ENCODE measurements at places on chromosomes 2 and 18.
A peak's percentile ranks its signal among the peaks of the same experiment; 100 is the strongest.

GRCh38 chr2:23199115-23199918, 185.7 kb upstream of the KLHL29 start:
- DNase-seq = no peak

DNA sequence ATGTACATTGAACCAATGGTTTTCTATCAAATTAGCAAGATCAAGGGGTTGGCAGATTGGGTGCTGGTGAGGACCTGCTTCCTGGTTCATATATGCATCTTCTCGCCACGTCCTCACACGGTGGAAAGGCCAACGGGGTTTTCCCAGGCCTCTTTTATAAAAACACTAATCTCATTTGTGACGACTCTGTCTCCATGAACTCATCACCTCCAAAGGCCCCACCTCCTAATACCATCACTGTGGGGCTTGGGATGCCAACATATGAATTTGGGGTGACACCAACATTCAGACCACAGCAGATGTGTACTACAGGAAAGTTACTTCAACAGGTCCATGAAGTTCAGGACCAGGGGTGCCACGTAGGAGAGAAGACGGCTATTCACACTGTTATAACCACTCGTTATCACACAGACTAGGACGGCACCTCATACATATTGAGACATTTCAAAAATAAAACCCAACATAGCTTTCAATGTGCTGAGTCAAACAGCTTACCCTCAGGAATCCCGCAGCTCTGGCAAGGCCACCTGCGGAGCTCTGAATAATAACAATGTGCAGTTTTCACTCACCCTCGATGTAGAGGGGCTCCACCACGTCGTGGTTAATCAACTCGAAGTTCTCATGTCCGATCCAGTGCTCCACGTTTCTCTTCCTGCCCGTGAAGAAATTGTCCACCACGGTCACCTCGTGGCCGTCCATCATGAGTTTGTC, 49.3 kb downstream of the UXS1 start:
- peak; percentile 39 for DNase-seq

DNA sequence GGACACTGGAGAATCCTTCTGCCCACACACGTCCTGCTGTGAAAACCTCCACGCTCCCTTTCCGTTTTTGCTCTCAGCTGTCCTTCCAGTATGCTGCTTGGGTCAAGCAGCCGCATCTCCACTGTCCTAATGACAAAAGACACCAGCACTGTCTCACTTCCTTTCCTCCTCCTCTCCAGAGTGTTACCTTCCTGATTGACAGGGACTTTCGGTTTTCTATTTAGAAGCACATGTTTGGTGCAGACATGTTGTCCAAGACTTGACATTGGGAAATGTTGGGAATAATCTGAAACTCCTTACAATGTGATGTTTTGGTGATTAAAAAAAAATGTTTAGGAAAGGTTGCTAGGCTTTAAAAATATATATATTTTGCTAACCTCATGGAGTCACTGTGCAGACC, 226.6 kb downstream of the FAM210A start:
- DNase-seq = no peak

DNA sequence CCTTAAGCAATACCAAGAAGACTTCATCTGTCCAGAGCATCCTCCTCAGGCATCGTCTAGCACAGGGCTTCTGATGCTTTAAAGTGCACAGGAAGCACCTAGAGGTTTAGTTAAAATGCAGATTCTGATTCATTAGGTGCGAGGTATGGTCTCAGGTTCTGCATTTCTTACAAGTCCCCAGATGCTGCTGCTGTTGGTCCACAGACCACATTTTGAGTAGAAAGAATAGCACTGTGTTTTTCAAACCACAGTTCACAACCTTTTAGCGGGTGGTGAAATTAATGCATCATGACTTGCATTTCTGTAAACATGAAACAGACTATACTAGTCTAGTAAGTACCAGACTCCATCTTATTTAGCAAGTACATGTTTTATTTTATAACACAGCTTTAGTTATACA, 134.6 kb downstream of the TMEFF2 start:
- DNase-seq = no peak

DNA sequence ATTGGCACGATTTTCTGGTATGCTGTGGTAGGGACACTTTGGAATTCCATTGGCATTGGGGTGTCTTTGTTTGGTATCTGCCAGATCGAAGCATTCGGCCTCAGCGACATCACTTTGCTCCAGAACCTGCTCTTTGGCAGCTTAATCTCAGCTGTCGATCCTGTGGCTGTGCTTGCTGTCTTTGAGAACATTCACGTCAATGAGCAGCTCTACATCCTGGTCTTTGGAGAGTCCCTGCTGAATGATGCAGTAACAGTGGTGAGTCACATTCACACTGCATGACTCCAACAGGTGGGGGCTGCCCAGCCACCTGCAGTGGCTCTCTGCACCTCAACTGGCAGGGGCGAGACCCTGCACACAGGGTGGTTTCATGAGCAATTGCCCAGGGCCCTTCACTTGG, 38.4 kb downstream of the SLC9A2 start:
- DNase-seq = no peak

DNA sequence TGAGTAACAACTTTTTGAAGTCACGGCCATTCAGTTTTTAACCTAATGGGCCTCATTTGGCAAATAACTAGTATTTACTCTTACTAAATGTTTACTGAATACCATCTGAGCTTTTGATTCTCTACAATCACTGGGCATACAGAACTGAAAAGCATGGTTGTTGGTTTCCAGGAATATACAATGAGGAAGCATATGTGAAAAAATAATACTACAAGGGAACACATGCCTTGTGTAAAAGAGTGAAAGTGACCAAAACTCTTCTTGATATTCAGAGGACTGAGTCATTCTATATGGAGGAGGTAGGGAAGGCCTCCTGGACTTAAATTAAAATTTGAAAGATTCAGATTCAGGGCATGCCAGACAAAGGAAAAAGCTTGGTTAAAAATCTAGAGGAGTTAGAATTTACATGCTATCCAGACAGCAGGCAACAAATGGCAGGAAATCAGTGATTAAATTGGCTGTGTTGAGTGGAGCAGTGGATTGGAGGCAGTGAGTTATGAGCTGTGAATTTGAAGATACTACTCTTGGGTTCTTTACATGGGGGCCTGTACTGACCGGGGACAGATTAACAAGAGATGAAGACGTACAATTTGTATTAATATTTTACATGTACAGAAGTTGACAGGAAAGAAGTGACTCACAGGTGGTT, 53.6 kb upstream of the NRXN1 start:
- no peak for DNase-seq

GRCh38 chr2:218229239-218229638, 12.2 kb downstream of the ARPC2 start:
- DNase-seq = peak; percentile 22

DNA sequence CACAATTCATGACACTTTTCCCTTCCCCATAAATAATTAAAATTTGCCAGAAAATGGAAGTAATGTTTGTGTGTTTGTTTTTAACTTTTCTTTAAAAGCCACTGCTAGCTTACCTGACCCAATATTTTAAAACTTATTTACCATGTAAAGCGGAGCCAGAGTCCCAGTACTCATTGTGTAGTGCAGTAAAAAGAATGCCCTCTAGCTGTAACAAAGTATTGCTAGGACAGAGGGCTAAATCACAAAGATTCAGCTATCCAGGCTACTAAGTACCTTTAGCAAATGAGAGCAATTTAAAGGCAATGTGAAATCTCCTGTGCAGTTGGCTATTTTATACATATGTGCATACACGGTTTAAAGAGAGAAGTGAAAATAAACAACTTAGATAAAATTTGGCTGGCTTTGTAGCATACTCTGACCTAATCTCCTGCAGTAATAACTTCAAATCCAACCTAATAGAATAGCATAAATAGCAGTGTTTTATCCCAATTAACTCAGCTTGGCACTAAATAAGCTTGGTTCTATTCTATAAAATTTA, 997.4 kb upstream of the PIK3C3 start:
- no peak for DNase-seq

DNA sequence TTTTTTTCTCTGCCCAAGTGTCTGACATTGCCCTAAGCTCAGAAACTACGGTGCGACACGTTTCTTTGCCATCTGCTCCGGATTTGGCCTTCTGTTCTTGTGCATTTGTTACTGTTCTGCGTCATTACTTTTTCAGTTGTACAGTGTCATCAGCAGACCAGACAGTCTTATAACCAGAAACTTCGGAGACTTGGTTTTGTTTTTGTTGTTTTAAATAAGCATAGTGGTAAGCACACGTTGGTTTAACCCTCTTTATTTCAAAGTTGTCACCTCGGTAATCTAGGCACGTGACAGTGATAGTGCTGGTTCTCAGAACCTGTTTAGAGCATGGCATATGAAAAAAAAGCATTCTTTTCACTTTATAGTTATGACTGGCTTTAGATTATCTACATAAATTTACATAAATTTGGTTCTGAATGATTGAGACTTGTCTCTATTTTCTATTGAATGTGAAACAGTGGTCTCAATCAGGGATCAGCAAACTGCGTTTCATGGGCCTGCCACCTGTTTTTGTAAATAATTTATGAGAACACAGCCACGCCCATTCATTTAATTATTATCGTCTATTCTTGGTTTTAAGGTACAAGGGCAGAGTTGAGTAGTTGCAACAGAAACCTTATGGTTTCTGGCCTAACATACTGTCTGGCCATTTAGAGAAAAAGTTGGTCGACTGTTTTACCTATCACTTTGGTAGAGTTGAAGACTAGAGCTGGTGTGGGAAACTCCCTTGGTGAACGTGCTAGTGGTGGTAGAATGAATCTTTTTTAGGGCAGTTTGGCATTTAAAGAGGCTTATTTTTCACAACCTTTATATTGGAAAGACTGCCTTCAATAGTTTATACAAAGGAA, 106.5 kb downstream of the ZNF532 start:
- no peak for DNase-seq

DNA sequence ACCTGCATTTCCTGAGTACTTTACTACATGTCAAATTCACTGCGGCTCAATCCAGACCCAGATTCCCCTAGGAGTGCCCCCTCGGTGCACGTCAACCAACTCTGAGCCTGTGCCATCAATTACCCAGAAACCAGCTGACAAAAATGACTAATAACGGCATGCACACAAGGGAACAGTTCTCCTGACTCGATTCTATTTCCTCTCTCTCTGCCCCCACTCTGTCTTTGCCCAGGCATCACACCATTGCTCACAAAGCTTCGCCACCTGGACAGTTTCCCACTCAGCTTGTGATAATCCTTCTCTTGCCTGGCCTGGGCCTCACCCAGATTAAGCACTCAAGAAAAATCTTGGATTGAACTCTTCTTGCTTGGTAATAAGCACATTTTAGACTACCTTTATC, 115.3 kb upstream of the NDUFV2 start:
- DNase-seq = no peak

- DNase-seq = no peak
Measured at GRCh38 chr2:102053096-102053495, 61.3 kb downstream of the IL1R2 start.

DNA sequence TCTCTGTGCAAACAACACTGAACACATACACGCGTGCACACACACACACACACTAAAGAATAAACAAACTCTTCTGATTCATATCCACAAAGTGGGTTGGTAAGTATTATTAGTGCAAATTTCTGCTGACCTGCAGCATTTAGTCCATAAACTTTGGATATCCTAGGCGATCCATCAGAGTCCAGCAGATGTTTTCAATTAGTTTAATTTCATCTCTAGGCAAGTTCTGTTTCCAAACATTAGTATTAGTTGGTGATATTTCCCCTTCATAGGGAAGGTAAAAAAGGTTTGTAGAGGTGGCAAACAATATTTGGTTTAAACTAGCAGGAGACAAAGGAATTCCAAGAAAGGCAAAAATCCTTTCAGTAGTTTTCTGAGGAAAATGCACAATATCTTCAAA, 5.7 kb downstream of the DSEL start:
- no peak for DNase-seq

GRCh38 chr18:53799134-53799533, 425.3 kb downstream of the MBD2 start:
- no peak for DNase-seq

DNA sequence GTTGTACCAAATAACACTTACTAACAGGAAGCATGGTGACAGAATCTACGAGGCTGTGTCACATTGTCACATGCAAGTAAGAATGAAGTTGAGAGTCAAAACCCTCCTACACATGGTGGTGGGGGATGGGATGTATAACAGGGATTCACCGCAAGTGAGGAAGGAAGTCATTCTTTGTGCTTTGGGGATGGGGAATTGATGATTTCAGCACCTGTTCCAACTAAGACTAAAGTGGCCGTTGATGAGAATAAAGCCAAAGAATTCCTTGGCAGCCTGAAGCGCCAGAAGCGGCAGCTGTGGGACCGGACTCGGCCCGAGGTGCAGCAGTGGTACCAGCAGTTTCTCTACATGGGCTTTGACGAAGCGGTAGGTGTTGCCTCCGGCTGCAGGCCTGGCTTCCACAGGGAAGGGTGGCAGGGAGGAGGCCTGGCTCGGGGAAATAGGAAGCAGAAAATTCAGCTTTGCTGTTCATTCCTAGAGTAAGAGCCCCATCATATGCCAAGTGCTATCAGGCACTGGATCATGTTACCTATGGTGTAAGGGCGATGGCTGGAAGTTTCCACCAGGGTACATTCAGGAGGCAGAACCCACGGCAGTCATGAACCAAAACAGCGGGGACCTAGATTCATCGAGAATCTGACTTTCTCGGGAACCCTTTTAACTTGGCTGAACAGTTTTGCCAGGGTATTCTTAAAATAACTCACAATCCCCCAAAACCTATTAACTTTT, 120.3 kb downstream of the UXS1 start:
- DNase-seq = no peak

DNA sequence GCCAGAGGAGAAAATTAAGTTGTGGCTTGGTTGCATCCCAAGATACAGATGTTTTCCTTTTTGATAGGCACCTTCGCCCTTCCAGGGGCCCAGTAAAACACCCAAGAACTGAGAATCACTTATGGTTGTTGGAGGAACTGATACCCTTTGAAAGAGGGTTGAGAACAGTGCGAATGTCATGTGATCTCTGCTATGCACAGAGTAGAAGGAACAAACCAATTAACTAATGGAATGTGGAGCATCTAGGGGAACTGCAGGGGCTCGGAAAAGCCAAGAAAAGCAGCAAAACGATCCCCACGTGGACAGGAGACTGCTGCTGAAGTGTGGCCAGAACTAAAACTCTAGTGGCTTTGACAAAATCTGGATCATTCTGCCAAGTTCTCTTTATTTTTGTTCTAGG, 58.8 kb downstream of the APOB start:
- DNase-seq = no peak

DNA sequence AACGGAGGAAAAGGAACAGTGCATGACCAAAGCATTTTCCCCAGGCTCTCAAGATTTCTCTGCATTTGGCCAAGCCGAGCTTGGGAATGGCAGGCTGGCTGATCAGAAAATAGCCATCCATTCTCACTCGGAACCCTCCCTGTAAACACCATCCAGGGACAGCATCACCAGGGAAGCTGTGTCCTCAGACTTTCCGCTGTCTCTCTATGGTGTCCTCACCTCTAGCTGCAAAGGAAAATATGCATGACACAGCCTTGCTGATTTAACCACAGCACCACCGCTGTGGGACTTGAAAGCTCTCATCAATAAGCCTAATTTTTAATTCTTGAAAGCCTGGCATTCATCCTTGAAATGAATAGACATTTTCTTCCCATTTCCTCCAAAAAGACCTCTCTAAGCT, 311.7 kb downstream of the EIPR1 start:
- DNase-seq = no peak

Data from CD4-positive, alpha-beta T cell (primary cell).